ENCODE measurements at places on chromosomes 13 and 19.

DNA sequence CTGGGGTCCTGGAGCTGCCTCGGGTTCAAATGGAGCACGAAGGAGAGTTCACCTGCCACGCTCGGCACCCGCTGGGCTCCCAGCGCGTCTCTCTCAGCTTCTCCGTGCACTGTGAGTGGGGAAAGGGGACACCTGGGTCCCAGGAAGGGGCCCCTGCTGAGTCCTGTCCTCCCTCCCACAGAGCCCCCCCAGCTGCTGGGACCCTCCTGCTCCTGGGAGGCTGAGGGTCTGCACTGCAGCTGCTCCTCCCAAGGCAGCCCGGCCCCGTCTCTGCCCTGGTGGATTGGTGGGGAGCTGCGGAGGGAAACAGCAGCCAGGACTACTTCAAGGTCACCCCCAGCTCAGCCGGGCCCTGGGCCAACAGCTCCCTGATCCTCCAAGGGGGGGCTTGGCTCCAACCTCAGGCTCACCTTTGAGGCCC is 11.0 kb upstream of the SIGLEC11 start:
- DNase-seq = no peak

GRCh38 chr19:4933528-4933927 is 24.2 kb downstream of the UHRF1 start:
- DNase-seq = no peak

GRCh38 chr19:57227502-57227901 is 3.3 kb upstream of the AURKC start:
- no peak for DNase-seq

DNA sequence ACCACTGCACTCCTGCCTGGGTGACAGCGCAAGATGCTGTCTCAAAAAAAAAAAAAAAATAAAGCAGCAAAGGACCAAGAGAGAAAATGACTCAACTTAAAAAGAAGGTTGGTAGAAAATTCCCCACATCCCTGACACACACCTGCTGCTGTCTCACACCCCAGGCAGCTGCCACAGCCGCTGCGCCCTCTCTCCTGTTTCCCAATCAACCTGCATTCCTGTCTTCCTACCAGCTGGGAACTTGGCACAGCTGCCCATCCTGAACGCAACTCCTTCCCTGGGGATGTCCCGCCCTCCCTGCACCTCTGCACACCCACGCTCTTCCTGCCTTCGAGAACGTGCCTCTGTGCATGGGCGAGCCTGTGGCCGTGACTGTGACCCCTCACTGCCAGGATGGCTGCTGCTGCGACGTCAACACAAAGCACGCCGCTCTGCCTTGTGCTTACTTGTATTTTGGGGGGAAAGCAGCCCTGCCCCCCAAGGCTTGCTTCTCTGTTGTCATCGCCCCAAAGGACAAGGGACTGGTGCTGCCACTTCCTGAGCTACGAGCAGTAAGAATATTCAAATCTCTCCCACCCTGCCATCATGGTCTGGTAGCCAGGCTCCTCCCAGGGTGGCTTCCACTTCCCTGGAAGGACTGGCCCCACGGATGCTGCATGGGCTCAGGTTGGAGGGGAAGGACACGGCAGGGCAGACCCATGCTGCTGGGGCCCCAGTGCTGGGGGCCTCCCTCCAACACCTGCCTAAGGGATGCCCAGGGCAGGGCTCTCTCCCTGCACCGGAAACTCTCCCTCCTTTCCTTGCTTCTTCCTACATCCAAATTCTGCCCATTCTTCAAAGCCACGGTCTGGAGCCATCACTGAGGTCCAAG is 20.7 kb downstream of the SH3GL1 start:
- DNase-seq = peak; percentile 42

GRCh38 chr13:21733475-21734263 is 62.8 kb downstream of the FGF9 start:
- DNase-seq = no peak

- no peak for DNase-seq
Observed at GRCh38 chr19:13844130-13844631, 32.8 kb upstream of the NANOS3 start.

DNA sequence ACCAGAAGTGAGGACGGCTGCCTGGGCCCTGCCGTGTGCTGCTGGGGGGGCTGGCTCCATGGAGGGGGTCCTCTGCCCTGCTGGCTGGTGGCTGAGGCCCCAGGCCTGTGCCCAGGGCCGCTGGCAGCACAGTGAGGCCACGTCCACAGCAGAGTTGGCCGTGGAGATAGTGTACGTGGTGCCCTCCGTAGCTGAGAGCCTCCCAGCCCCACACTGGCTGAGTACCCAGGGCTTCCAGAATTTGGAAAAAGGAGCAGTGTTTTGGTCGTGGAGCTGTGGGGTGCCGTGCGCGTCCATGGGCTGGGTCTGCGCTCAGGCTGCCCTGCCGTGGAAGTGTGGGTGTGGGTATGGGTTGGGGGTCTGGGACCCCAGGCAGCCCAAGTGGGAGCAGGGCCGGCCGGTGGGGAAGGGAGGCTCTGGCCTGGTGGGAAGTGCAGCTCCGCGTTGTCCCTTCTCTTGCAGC is 5.9 kb downstream of the PTBP1 start:
- DNase-seq = no peak

DNA sequence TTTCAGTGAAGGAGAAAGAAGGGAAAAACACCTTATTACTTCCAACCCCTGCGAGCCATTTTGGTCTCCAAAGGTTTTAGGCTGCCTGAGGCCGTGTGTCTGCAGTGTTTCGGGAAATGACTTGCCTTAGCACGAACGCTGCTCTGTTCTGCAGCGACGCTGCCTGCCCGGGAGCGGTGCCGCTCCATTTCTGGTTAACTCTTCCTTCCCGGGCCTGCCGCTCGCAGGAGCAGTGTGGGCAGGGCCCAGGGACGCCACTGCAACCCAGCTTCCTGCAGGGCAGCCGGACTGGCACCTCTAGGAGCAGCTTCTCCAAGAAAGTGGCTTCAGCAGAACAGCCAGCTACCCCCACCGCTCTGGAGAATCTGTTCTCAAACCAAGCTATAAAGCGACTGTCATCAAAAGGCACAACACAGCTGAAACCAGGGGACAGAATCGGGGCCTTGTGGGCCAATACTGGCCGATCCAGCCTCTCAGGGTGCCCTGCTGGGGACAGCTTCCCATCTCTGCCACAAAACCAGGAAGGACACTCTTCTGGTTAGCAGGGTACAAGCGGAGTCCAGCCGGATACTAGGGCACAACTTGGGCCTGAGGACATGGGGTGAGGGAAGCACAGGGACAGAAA is 72.2 kb downstream of the KCTD15 start:
- no peak for DNase-seq

GRCh38 chr19:56751078-56751489 is 79.5 kb upstream of the ZNF835 start:
- no peak for DNase-seq
